ENCODE measurements at places on chromosomes 1 and 21. TPM values are rescaled to one million over a fixed set of nuclear protein-coding genes. Genes with fewer than 3 reads are reported as not detected.

C21orf91 gene
- 8.0 TPM for total RNA-seq

CLCA1 gene
- total RNA-seq, result 1,288 TPM

APCS gene
- not detected for total RNA-seq

CR2 gene
- 0.10 TPM for total RNA-seq

NHLH1 gene
- total RNA-seq, result 0.14 TPM

KIF1B gene
- total RNA-seq, result 48.0 TPM

STXBP3 gene
- total RNA-seq, result 66.1 TPM

AADACL3 gene
- not detected for total RNA-seq

TDRD5 gene
- 0.76 TPM for total RNA-seq

MATN1 gene
- total RNA-seq, result not detected

GRCh38 chr1:84617349-84617748 is 43.1 kb upstream of the CTBS start:
- DNase-seq, result no peak

GRCh38 chr1:212771341-212771740 is 20.2 kb downstream of the NSL1 start:
- DNase-seq, result no peak

DNA sequence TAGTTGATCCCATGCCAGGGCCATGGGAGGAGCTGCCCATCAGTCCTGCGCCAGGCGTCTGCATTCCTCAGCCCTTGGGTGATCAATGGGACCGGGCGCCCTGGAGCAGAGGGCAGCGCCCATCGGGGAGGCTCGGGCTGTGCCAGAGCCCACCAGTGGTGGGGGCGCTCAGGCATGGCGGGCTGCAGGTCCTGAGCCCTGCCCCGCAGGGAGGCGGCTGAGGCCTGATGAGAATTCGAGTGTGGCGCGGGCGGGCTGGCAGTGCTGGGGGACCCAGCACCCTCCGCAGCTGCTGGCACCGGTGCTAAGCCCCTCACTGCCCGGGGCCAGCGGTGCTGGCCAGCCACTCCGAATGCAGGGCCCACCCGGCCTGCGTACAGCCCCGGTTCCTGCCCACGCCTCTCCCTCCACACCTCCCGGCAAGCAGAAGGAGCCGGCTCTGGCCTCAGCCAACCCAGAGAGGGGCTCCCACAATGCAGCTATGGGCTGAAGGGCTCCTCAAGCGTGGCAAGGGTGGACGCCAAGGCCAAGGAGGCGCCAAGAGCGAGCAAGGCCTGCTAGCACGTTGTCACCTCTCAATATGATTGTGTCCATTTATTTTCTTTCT is 238.1 kb upstream of the OLFM3 start:
- no peak for DNase-seq

- no peak for DNase-seq
These were observed 239.3 kb downstream of the KCNJ6 start for GRCh38 chr21:37677006-37677405.

DNA sequence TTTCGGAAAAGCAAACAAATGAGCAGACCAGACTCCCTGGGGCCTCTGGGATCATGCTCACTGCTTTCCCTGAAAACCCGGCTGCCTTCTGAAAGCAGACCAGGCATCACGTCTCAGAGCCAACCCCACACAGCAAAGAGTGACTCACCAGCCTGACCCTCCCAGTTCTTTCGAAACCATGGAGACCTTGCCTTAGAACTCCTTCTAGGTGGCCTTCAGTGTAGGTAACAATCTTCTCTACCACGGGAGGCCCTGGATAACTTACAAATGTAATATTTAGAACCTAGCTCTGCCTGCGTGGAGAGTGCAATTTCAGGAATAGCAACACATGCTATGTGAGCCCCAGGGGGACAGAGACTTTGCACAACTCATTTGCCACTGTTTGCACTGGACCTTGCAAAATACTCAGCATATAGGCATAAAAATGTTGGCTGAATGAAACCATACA is 105.2 kb downstream of the SUSD4 start:
- DNase-seq, result no peak

DNA sequence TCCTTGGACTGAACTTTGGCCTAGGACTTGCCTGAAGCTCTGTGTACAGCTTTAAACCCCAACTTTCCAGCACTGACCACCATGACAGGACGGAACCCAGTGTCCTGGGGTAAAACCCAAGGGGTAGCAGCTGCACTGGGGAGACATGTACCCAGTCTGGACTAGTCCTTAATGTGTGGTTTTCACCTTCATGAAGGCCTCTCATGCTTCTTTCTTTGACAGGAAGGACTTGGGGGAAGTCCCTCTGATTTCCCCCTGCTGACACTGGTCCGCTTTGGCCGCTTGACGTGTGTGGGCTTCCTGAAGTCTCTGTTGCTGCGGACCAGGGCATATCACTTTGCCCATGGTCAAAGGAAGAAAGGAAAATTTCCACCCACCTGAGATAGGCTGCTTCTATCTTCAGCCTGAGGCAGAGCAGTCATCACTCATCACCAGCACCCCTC is 66.3 kb upstream of the PRDX6 start:
- DNase-seq, result no peak

GRCh38 chr1:193241132-193241827 is 54.9 kb upstream of the B3GALT2 start:
- no peak for DNase-seq

DNA sequence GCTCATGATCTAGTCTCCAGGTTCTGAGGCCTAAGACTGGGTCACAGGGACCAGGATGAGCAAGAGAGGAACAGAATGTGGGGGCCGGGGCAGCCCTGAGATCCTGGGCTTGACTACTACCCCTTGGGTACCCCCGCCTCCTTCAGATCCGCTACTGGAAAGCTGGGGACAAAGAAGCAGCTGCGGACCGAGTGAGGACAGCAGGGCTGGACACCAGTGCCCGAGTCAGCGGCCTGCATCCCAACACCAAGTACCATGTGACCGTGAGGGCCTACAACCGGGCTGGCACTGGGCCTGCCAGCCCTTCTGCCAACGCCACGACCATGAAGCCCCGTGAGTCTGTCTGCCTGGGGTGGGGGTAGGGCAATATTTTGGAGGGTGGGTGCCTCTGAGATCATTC is 12.5 kb downstream of the TMEM81 start:
- no peak for DNase-seq

- DNase-seq, result peak; percentile 62
These were observed 8.3 kb upstream of the MPZL1 start for GRCh38 chr1:167713330-167714081.

DNA sequence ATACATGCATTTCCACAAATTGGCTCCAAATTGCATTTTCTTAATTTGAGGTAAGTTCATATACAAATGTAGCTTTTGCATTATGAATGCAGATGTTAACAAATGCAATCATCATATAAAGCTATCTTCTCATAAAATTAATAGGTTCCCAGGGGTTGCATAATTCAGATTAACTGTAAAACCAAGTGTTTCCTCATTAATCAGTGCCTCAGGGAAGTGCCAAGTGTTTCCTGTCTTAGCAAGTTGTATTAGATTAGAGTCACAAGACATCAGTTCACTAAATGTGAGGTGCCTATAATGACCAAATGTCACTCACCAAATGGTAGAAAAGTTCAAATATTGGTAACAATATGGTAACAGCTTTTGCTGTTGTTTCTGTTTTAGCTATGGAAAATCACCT is 140.8 kb downstream of the PTGER3 start:
- no peak for DNase-seq

DNA sequence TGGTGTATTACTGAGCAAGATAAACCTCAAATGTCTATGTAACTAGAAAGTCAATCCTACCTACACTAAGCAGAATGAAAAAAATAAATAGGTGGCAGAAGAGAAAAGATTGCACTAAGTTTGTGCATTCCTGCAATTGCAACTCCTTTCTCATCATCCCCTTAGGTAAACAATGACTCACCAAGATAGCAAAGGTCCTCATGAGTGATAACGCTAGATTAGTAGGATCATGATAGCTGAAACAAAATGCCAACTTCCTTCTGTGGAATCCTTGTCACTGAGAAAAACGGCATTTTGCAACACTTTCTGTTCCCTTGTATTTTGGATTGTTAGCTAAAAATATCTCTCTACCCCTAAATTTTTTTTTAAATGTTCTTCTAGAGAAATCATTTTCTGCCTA is 20.0 kb upstream of the FCER1A start:
- DNase-seq, result no peak

GRCh38 chr21:33760641-33761440 is 118.5 kb downstream of the ITSN1 start:
- DNase-seq, result no peak

GRCh38 chr1:54545916-54546635 is 2.0 kb upstream of the ACOT11 start:
- no peak for DNase-seq

GRCh38 chr1:15457585-15457984 is 1.1 kb downstream of the CELA2A start:
- DNase-seq, result no peak

- DNase-seq, result peak; percentile 66
These were observed at the start of gene LPAR3 for GRCh38 chr1:84892705-84893618. LPAR3 (minus strand) TSS chr1:84893206; CDS start chr1:84866120, 27,086 bp downstream.

DNA sequence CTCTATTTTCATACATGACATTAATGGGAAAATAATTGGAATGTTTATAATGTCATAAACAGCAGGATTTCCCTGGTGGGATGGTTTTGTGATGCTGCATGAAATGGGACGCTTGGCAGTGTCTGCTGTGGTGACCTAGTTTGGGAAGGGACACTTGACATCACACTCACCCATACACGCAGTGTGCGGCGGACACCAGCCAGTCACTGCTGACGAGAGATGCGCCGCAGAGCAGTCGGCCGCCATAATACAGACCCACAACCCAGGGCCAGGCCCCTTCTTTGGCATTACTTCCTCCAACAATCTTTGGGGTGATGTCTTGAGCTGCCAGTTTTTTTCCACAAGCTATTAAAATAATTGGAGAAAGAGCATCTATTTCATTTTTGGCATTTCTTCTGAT is 49.5 kb downstream of the CHODL start:
- DNase-seq, result no peak

DNA sequence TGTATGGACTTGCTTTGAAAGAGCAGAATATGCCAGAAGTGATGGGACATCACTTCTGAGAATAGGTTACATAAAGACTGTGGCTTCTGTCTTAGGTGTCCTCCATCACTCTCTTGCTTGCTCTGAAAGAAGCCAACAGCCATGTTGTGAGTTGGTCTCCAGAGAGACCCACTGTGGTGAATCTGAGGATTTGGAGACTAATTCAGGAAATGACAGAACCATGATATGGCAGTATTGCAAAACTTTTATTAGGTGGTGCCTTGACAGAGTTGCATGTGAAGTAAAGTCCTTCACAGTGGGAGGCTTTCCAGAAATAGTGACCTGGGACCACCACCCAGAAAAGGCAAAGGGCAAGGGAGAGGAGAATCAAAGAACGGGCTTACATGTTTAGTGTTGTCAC is 628.6 kb downstream of the KCNT2 start:
- no peak for DNase-seq

DNA sequence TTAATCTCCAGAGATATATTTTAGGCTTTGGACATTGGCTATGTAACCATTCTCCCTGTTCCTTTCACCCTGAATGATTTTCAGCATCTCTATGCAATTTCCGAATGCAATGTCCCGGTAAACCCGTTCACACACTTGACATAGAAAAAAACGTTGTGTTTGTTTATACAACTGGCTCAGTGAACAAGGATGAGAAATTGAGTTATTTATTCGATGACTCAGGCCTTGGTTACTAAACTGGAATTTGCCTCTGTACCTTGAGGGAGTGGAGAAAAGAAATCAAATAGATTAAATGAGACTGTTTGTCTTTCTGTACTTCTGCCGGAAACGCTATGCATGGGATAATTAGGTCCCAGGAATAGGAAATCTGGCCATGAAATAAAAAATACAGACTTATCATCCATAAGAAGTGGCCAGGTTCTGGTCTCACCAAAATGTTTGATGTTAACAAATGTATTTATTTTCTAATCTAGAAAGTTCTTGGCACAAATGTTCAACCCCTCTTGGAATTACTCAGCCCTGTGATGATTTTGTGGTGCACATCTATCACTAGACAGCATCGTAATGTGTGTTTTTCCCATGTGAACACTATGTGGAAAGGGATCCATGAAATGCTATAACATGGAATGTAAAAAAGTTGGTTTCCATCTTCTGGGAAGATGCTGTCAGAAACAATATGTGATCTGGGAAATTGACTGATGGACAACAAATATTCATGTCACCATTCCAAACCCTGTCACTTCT is 253.9 kb downstream of the DUSP10 start:
- DNase-seq, result no peak

- DNase-seq, result no peak
These were observed 23.0 kb upstream of the SLC1A7 start for GRCh38 chr1:53165408-53165961.

GRCh38 chr1:1037366-1038327 is 17.7 kb downstream of the AGRN start:
- DNase-seq, result no peak

DNA sequence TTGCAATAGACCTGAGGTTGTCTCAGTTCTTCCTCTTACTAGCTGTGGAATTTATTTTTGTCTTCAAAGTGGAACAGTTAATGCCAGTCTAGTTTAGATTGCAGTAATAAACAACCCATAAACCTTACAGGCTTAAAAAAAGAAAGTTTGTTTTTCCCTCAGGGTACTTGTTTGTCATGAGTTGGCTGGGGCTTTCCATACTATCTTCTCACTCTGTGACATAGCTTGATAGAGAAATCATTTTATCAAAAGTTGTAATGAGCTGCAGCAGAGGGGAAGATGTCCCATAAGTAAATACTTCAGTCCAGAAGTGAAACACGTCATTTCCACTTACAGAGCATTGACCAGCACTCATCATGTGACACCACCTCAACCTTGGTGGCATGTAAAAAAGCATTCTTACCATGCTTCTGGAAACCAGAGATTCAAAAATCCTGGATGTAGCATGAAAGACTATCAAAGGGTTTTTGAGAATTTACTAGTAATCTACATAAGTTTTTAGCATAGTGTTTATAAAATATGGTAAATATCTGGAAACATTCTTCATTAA is 62.8 kb upstream of the COL11A1 start:
- DNase-seq, result no peak

DNA sequence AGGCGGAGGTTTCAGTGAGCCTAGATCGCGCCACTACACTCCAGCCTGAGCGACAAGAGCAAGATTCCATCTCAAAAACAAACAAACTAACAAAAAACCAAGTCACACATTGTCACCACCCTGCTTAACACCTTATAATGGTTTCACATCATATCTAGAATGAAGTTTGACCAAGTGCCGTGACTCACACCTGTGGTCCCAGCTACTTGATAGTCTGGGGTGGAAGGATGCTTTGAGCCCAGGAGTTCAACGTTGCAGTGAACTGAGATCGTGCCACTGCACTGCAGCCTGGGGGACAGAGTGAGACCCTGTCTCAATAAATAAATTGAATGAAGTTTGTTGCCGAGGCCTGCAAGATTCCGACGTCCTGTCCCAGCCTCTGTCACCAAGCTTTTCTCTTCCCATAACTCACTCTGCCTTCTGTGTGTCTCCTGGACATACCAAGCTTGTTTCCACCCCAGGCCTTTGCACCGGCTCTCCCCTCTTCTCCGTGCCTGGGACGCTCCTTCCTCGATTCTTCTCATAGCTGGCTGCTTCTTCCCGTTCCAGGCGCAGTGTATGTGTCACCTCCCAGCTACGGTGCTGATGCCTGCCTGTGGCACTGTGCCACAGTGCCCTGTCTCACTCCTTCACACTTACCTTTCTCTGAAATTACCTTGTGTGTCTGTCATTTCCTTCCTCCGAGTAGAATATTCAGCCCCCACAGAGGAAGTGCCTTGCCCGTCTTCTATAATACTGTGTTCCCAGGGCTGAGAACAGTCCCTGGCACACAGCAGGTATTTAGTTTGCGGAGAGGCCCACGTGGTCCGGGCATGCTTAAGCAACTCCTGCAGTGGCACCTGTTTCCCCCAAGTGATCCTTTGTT is 3.8 kb upstream of the SELENON start:
- DNase-seq, result peak; percentile 40

All from mucosa of descending colon (tissue), 3 donors.